ENCODE measurements at places on chromosomes 5 and 9.

GRCh38 chr9:8106362-8106761 is 306.8 kb upstream of the DMAC1 start:
- DNase-seq = no peak

DNA sequence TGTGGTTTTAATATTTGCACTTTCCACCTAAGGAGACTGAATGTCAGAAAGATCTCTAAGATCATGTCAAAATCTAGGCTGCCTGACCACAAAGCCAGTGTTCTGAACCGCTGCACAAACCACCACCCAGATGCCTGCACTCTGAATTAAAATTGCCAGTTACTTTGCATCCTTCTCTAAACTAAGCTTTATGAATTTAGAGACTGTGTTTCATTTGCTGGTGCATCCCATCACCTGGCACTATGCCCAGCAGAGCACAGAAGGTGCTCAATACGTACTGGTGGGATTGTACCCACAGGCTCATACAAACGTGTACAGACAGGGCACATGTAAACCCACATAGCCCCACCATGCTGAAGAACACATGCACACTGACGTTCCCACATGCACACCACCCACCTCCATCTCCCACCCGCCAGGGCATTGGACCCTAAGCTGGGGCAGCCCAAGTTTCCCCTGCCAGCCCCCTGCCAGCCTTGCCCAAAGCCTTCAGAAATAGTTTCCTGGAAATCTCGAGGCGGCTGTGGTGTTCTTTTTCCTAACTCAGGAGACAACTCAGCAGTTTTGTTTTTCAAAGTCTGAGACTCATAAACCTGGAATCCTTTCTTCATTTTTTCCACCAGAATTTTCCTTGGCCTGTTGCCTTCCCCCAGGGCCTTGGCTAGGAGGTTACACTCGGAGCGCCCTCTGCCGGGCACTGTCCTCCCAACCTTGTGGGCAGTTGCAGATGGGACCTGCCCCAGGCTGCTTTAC is 9.6 kb upstream of the TRAF1 start:
- peak; percentile 66 for DNase-seq

GRCh38 chr5:153565822-153566221 is 75.4 kb downstream of the GRIA1 start:
- DNase-seq = no peak

DNA sequence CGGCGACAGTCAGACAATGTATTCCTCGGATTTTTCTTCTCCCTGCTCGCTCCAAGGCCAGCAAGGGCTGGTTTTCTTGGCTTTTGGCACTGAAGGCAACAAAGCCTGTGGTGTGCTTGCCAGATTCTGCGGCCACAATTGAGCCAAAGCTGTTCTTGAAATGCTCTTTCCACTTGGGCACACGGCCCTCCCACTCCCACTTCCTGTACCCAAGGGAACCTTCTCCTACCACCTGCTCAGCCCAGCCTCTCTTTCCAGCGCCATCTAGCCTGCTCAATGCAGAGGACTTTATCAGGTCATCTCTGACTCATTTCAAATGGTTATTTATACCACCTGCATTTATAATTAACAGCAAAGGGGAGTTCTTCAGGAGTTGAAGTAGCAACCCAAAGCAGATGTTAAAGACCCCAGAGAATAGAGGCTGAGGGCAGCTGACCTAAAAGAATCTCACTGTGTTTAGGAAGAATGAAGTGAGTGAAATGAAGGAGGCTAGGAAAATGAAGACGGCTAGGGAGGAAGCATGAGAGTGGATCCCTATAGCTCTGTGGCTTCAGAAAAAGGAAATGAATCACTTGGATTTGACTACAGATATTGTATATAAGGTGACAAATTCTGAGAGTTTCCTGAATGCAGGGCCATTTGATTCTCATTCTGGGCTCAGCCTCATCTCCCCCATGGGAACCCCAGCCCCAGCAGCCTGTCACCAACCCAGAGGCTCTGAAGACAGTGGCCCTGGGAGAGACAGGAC is 439.0 kb downstream of the ENC1 start:
- DNase-seq = no peak

DNA sequence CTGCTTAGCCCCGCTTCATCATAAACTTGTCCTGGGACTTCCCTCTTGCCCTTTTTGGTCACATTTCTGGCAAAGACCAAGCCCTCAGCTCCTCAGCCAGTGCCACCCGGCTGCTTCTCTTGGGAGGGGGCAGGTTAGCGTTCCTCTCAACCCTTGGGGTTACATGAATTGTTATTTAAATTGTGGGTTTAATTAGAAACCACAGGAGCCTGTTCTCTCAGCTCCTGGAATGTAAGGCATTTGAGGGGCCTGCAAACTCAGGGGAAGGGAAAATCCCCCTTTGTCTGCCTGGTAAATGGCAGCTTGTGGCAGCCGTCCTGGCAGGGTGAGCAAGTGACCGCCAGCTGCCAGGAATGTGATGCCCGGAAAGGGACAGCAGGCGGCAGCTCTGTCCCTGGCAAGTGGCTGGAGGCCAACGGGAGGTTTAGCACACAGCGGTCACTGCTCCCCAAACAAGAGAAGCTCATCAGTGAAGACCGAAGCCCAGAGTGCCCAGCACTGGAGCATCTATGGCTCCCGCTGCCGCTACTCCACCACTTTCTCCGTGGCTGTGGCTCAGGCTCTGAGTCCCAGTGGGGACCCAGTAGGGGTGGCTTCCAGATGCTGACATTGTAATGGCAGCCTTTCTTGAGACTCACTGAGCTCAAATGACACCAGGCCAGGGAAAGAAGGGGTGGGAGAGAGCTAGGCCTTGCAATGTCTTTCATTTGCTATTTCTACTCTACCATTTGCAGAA is 51.7 kb downstream of the SHB start:
- no peak for DNase-seq

All from left renal cortex interstitium (tissue), 4 donors.